ENCODE measurements at places on chromosomes 7 and 10.

DNA sequence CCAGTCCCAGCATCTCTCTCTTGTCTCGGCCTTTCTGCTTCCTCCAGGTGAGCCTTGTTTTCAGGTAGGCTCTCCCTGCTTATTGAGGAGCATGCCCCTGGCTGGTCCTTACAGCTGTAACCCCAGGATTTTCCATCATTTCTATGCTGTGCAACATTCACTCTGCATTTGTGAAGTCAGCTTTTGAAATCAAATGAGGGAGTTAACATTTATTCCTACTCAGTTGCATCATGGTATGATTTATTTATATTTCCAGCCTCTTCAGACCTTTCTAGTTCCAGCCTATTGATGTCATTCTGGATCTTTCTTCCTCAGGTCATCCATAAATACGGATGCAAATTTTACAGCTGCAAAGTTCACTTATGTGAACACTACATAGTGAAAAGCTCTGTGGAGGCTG is 755.6 kb downstream of the TYW1 start:
- DNase-seq = no peak

GRCh38 chr7:89264126-89264525 is 468.6 kb upstream of the TEX47 start:
- no peak for DNase-seq

- DNase-seq = no peak
Observed at GRCh38 chr10:108545921-108546320, 1377.4 kb downstream of the XPNPEP1 start.

GRCh38 chr7:91029688-91030087 is 234.5 kb upstream of the FZD1 start:
- DNase-seq = no peak

GRCh38 chr7:90404777-90405176 is 1.5 kb downstream of the CLDN12 start:
- DNase-seq = no peak

- no peak for DNase-seq
Observed at GRCh38 chr10:118838364-118838763, 83.6 kb upstream of the CACUL1 start.

GRCh38 chr7:128708235-128708634 is 30.9 kb upstream of the CALU start:
- no peak for DNase-seq

All from smooth muscle cell of the brain vasculature (primary cell).